ENCODE measurements at places on chromosomes 3 and 15. TPM values are rescaled to one million over a fixed set of nuclear protein-coding genes. Genes with fewer than 3 reads are reported as not detected.

- H3K4me1 ChIP-seq = no peaks in the 10 kb centered on the region
- no peak overlapping the region for H3K4me3 ChIP-seq
- no peaks in the 10 kb centered on the region for H3K36me3 ChIP-seq
- H3K27ac ChIP-seq = no peak overlapping the region
- no peaks in the 10 kb centered on the region for H3K27me3 ChIP-seq
Measured at GRCh38 chr15:25241241-25241801, 197.5 kb downstream of the UBE3A start.

GRCh38 chr3:184773283-184774186, 38.4 kb upstream of the VPS8 start:
- peaks cover 4% of the 10 kb centered on the region for H3K27me3 ChIP-seq
- no peaks in the 10 kb centered on the region for H3K4me1 ChIP-seq
- H3K36me3 ChIP-seq = no peaks in the 10 kb centered on the region
- DNase-seq = no peak
- peak overlapping the region; percentile 73 for H3K27ac ChIP-seq

DNA sequence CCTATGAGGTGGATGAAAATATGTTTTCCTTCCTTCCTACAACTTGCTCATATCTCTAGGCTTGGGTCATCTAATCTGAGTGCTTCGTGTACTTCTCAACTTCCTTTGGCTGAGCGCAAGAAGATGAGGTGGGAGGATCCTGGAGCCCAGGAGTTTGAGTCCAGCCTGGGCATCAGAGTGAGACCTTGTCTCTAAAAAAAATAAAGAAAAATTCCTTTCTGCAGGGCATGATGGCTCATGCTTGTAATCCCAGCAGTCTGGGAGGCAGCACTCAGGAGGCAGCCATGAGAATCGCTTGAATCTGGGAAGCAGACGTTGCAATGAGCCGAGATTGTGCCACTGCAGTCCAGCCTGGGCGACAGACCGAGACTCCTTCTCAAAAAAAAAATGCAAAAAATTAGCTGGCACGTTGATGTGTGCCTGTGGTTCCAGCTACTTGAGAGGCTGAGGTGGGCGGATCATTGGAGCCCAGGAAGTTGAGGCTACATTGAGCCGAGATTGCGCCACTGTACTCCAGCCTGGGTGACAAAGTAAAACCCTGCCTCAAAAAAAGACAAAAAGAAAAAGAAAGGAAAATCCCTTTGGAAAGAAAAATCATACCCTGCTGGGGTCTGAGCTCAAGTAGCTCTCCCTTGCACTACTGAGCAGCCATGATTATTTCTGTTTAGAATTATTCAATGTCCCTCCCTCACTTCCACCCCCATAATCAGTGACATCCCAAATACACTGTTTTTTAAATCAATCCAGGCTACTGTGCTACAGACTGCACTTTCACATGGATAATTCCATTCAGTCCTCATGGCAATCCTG, 28.0 kb upstream of the RAB11A start:
- H3K4me1 ChIP-seq = peaks cover 41% of the 10 kb centered on the region
- peak; percentile 79 for DNase-seq
- H3K27me3 ChIP-seq = no peaks in the 10 kb centered on the region
- no peaks in the 10 kb centered on the region for H3K36me3 ChIP-seq

DNA sequence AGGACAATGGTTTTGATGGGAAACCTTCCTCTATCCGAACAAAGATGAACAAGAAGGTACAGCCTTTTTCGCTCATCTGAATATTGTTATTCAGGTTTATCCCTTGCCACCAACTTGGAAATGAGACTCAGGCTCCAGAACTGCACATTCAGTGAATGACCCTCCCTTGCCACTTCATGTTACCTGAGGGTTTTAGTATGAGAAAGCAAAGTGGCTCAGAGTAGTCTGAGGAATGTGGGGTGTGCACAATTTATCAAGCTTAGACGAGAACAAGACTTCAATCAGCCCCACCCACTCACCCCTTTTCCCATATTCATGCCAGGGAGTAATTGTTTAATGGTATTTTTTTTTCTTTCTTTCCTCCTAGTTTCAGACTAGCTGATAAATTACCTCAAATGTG, 265.3 kb upstream of the POU1F1 start:
- no peak overlapping the region for H3K27ac ChIP-seq
- no peaks in the 10 kb centered on the region for H3K27me3 ChIP-seq
- H3K4me3 ChIP-seq = no peak overlapping the region
- no peak for DNase-seq
- H3K36me3 ChIP-seq = no peaks in the 10 kb centered on the region

DNA sequence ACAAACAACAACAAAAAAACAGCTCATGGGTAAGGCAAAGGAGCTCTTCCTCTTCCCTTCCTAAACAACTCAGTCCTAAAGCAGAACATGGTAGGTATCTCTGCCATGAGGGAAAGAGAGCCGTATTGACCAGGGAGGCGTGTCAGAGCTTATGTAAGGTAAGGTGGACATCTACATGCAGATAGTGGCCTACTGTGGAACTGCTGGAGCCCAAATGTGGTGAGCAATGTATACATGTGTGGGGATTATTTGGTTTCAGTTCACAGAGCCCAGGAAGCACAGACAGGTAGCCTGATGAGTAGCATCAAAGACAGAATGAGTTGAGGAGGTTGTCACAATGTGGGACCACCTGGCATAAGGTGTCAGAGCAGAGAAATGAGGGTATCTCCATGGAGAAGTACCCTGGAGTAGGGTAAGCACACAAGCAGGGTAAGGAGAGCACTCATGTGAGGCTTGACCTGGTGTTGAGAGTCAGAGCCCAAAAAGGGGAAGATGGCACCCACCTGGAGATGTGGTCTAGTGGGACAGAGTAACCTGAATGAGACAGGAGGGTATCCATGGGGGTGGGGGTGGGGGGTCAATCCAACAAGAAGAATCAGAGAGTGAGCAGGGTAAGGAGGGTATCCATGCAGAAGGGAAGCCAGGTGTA, 45.5 kb downstream of the DENND6A start:
- no peak for DNase-seq
- H3K27ac ChIP-seq = no peak overlapping the region
- peaks cover 5% of the 10 kb centered on the region for H3K4me1 ChIP-seq
- H3K36me3 ChIP-seq = peaks cover 35% of the 10 kb centered on the region
- H3K4me3 ChIP-seq = no peak overlapping the region
- H3K27me3 ChIP-seq = no peaks in the 10 kb centered on the region

IL5RA gene
- total RNA-seq = 5.6 TPM

CILP gene
- 10.2 TPM for total RNA-seq

GRCh38 chr3:108602249-108602934, 12.9 kb downstream of the DZIP3 start:
- H3K4me3 ChIP-seq = no peak overlapping the region
- H3K27me3 ChIP-seq = no peaks in the 10 kb centered on the region
- no peaks in the 10 kb centered on the region for H3K36me3 ChIP-seq
- DNase-seq = no peak

DNA sequence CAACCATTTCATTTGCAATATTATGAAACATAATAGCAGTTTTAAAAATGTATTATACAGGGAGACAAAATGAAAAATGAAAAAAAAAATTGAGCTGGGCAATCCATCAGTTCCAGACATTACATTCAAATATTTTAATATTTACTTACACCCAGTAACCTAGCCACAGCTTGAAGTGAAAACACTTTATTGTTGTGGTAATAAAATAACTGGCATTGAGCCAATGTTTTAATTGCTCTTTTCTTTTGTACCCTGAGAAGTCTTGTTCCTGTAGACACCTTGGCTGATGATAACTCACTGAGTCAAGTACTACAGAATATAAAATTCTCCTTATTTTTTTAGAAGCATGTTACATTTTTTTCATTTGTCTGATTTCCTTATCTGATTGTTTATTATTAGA, 180.6 kb downstream of the ROBO1 start:
- no peak overlapping the region for H3K4me3 ChIP-seq
- DNase-seq = no peak
- H3K27me3 ChIP-seq = no peaks in the 10 kb centered on the region

DNA sequence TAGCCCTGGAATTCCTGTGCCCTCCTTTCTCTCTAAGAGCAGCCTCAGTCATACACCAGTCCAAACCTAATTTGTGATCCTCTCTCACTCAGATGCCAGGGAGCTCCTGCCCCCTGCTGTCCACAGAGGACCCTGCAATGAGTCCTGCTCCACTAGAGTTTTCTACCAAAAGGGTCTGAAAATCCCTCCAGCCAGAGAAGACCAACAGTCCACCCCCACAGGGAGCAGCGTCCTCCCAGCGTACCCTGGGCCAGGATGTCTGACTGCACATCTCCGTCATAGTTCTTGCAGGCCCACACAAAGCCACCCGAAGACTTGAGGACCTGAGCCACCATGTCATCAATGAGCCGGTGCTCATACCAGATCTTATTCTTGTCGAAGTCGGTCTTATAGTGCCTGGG, 15.4 kb downstream of the IDH2 start:
- no peak for DNase-seq
- no peak overlapping the region for H3K27ac ChIP-seq
- H3K36me3 ChIP-seq = peaks cover 81% of the 10 kb centered on the region
- H3K27me3 ChIP-seq = no peaks in the 10 kb centered on the region
- no peak overlapping the region for H3K4me3 ChIP-seq
- peaks cover 12% of the 10 kb centered on the region for H3K4me1 ChIP-seq

DNA sequence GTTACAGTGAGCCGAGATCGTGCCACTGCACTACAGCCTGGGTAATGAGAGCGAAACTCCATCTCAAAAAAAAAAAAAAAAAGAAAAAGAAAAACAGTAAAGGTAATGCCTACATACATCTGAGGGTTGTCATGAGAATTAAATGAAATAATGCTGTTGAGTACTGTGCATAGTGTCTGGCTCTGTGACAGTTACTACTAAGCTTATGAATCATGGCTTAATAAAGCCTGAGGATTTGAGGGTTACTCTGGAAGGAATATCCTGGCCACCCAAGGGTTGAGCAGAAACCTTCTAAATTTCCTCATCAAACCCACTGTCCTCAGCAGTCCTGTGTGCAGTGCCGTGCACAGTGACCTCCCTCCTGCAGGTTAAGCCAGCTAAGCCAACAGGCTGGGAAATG, 26.8 kb upstream of the ELP6 start:
- no peak overlapping the region for H3K4me3 ChIP-seq
- no peak for DNase-seq

GMNC gene
- total RNA-seq = not detected

ZXDC gene
- 40.4 TPM for total RNA-seq

DNAH12 gene
- total RNA-seq = 11.2 TPM
